ENCODE measurements at places on chromosomes 2 and 18. TPM values are rescaled to one million over a fixed set of nuclear protein-coding genes. Genes with fewer than 3 reads are reported as not detected.
A peak's percentile ranks its signal among the peaks of the same experiment; 100 is the strongest.

The UGT1A6 gene
- polyA plus RNA-seq: 33.4 TPM

The BOLL gene
- not detected for polyA plus RNA-seq

The MGAT4A gene
- 3.4 TPM for polyA plus RNA-seq

DNA sequence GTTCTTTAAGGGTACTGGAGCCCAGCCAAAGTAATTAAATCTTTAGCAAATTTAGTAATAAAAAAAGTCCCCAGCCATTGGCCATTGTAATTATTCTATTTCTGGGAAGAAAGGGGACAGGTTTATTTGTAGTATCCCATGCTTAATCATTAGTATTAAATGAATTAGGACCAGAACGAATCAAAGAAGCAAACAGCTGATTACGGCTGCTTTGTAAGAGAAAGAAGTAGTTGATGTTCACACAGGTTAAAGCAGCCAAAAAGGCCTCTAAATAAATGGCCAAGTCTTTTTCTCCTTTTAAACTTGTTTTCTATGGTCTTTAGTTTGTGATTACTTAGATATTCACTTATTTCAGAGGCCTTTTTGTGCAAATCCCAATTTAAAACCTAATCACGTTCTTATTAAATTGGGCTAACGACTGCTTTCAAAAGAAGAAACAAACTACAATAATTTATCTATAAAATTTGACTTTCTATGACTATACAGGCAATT, 48.6 kb upstream of the DNAH7 start:
- no peak for DNase-seq

DNA sequence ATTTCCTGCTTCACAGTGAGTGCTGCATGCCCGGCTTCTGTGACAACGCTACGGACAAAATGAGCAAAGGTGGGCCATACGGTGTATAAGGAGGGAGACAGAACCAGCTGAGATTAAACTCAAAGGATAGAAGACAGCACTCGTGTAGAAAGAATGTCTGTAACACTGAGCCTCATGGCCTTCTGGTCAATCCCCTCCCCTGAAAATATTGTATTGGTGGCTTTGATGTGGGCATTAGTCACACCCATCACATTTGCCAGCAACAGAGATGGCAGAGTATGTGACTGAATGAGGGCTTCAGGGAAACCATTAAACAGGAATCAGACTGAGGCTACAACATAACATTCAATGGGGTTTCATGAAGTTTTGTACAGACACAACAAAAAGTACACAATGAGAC, 287.8 kb upstream of the CCDC68 start:
- no peak for DNase-seq

- DNase-seq: no peak
Observed at GRCh38 chr18:10284540-10285282, 169.7 kb upstream of the APCDD1 start.

DNA sequence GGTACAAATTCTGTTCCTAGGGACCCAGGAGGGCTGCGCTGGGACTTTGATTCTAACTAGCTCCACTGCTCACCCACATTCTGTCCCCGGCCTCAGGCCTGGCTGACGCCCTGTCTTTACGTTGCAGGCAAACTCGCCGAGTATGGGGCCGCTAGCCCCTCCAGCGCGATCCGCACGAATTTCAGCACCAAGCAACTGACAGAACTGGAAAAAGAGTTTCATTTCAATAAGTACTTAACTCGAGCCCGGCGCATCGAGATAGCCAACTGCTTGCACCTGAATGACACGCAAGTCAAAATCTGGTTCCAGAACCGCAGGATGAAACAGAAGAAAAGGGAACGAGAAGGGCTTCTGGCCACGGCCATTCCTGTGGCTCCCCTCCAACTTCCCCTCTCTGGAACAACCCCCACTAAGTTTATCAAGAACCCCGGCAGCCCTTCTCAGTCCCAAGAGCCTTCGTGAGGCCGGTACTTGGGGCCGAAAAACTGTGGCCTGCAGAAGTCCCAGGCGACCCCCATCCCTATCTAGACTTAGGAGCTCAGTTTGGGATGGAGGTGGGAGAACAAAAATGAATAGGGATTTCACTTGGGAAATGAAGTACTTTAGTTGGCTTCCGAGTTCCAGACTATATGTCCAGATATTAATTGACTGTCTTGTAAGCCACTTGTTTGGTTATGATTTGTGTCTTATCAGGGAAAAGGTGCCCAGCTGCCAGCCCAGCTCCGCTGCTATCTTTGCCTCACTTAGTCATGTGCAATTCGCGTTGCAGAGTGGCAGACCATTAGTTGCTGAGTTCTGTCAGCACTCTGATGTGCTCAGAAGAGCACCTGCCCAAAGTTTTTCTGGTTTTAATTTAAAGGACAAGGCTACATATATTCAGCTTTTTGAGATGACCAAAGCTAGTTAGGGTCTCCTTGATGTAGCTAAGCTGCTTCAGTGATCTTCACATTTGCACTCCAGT, 1.5 kb downstream of the HOXD1 start:
- DNase-seq: no peak

DNA sequence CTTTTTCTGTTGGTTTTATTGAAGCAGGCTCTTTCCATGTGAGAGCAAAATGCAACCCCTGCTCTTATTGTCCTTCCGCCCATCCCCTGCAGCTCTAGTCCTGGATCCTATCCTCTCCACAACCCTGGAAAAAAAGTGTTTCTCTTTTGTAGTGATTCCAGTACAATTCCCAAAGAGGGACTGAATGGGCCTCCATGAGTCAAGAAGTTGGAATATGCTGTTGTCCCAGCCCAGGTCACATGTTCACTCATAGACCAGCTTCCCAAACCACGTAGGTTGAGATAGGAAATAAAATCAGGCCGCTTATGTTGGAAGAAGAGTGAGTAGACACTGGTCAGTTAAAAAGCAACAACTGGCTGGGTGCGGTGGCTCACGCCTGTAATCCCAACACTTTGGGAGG, 39.4 kb downstream of the CPO start:
- no peak for DNase-seq

- peak; percentile 31 for DNase-seq
Observed at GRCh38 chr2:70901227-70902066, 34.3 kb upstream of the ATP6V1B1 start.
